ENCODE measurements at places on chromosomes 11 and 22.

DNA sequence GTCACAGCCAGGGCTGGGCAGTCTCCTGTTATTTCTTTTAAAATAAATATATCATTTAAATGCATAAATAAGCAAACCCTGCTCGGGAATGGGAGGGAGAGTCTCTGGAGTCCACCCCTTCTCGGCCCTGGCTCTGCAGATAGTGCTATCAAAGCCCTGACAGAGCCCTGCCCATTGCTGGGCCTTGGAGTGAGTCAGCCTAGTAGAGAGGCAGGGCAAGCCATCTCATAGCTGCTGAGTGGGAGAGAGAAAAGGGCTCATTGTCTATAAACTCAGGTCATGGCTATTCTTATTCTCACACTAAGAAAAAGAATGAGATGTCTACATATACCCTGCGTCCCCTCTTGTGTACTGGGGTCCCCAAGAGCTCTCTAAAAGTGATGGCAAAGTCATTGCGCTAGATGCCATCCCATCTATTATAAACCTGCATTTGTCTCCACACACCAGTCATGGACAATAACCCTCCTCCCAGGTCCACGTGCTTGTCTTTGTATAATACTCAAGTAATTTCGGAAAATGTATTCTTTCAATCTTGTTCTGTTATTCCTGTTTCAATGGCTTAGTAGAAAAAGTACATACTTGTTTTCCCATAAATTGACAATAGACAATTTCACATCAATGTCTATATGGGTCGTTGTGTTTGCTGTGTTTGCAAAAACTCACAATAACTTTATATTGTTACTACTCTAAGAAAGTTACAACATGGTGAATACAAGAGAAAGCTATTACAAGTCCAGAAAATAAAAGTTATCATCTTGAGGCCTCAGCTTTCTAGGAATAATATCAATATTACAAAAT is 13.4 kb downstream of the OR51B4 start:
- no peak for DNase-seq

GRCh38 chr11:80009081-80009480 is 568.3 kb upstream of the TENM4 start:
- no peak for DNase-seq

GRCh38 chr11:34143048-34143447 is 37.6 kb downstream of the NAT10 start:
- DNase-seq = no peak

DNA sequence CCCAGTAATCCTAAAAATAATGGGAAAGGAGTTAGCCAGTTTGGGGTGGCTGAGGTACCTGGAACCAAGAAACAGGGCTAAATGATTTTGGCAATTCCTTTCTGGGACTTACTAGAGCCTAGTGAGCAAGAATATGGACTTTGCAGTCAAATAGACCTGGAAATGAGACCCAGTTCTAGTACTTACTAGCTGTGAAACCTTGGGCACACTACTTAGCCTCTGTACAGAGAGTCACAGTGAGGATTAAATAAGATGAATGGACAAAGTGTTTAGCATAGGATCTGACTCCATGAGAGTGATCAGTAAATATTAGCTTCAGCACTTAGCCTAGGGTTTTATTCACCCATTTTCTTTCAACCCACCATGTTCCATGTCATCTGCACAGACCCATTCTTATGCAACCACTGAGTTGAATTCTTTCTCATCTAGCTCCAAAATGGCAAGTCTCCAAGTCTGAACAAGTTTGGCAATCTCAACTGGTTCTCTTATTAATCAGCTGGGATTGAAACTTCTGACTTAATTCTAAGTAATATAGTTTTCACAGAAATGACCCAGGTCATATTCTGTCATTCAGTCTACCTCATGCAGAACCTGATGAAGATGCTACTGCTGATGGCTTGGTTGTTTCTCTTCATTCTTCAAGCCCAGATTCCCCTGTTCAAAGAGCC is 15.0 kb upstream of the SORL1 start:
- DNase-seq = no peak

- no peak for DNase-seq
Measured at GRCh38 chr11:12460466-12460865, 83.1 kb downstream of the PARVA start.

- DNase-seq = no peak
Measured at GRCh38 chr11:74418509-74418895, 20.3 kb upstream of the PGM2L1 start.

GRCh38 chr11:67276781-67277230 is 10.5 kb downstream of the GRK2 start:
- no peak for DNase-seq

- DNase-seq = no peak
Measured at GRCh38 chr11:129289350-129290040, 86.2 kb upstream of the BARX2 start.

GRCh38 chr22:24867323-24868022 is 61.5 kb downstream of the SGSM1 start:
- DNase-seq = no peak

DNA sequence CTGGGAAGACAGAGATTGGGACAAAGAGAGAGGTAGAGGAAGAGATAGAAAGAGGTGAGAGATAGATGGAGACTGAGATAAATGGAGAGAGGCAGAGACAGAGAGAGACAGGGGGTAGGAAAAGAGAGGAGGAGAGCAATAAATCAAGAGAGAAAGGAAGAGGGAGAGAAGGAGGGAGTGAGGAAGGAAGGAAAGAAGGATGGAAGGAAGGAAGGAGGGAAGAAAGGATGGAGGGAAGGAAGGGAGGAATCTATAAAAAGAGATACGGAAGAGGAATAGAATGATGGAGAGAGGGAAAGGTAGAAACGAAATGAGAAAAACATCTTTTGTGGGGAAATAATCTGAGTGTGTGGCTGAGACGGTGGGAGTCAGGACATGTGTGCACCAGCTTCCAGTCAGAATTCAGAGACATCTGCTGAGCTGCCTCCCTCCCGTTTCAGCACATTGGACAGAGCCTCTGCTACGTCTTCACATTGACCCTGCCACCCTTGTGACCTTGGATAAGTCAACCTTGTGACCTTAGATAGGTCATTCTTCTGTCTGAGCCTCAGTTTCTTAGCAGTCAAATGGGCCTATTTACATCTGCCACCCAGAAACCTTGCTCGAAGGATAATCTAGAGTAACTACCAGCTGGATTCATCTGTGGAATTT is 417.8 kb downstream of the MIAT start:
- DNase-seq = no peak

- DNase-seq = no peak
Measured at GRCh38 chr11:30106222-30107181, 89.7 kb upstream of the KCNA4 start.

DNA sequence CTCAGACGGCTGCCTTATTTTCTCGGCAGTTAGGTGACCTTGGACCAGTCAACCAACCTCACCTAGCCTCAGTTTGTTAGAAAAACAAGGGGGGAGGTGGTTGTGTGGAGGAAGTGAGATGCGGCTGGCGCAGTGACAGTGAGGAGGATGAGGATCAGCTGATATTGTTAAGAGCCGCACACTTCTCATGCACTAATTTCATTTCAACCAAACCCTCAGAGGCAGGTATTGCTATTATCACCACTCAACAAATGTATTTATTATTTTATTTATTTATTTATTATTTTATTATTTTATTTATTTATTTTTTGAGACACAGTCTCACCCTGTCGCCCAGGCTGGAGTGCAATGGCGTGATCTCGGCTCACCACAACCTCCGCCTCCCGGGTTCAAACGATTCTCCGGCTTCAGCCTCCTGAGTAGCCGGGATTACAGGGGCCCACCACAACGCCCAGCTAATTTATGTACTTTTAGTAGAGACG is 2.1 kb downstream of the LGALS1 start:
- DNase-seq = no peak

- DNase-seq = no peak
Measured at GRCh38 chr22:47588578-47588960, 826.1 kb downstream of the TBC1D22A start.

DNA sequence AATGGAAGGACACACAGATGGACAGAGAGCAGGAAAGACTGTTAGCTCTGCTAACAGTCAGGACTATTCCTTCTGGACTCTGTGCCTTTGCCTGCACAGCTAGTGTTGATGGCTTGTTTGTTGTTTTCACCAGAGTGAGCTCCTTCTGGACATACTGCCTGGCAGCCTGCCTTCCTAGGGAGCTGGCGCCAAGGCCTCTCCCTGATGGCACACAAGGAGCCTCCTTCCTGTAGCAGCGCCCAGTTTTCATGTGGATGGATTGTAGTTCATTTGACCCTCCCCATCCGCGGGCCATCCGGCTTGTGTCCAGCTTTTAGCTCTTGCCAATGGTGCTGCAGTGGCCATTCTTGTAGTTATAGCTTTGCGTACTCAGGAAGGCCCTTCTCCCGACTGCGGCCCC is 16.6 kb upstream of the BCR start:
- no peak for DNase-seq

- no peak for DNase-seq
Measured at GRCh38 chr11:57313788-57314135, 11.0 kb downstream of the TNKS1BP1 start.

GRCh38 chr11:130261571-130261970 is 53.1 kb downstream of the ZBTB44 start:
- DNase-seq = no peak

DNA sequence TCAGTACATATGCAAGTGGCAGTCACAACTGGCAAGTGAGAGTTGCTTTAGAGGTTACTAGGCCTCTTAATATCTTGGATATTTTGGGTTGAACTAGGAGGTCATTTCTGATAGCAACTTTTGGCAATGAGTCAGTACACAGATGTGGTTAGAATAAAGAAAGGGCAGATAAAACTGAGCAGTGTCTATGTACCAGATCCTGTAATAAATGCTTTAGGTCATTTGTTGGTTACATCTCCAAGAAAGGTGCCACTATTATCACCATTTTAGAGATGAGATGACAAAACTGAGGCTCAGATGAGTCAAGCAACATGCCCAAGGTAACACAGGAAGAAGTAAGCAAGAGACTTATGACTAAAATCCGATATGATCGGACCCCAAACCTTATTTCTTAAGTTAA is 25.0 kb downstream of the MAML2 start:
- DNase-seq = no peak

DNA sequence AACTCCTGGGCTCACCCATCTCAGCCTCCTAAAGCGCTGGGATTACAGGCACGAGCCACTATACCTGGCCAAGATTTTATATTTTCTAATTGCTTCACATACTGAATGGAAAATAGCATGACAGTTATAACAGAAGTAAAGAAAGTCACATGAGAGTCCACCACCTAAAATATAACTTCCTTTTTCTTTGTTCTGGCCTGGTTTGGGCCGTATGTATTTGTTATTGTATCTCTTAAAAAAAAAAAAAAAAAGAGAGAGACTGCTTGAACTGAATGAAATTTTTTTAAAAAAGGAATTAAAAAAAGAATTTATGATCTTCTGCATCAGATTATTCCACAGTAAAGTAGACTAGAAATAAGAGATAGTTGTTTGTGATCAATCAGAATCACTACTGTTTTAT is 86.0 kb upstream of the GRIK4 start:
- DNase-seq = no peak

GRCh38 chr11:35211952-35212351 is 73.0 kb downstream of the CD44 start:
- no peak for DNase-seq

- no peak for DNase-seq
Measured at GRCh38 chr22:20965104-20965887, 1.8 kb upstream of the AIFM3 start.

- DNase-seq = no peak
Measured at GRCh38 chr11:101738452-101738851, 154.6 kb upstream of the TRPC6 start.

GRCh38 chr11:113389272-113389671 is 1.7 kb downstream of the ANKK1 start:
- no peak for DNase-seq

DNA sequence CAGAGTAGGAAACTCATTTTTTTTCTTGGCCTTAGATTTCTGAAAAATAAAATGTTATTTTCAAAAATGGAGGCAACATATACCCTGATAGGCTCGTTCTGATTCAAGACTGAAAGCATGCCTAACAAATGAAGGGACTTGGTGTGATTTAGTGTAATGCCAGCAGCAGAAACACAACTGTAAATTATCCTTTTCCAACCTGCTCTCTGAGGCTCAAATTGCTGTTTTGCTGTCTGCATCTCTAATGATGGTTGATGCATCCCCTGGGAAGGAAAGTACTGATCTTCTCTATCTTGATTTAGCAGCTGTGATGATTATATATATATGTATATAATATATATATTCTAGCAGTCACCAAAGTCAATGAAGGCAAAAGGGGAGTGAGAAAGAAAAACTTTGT is 537.2 kb upstream of the API5 start:
- DNase-seq = no peak

DNA sequence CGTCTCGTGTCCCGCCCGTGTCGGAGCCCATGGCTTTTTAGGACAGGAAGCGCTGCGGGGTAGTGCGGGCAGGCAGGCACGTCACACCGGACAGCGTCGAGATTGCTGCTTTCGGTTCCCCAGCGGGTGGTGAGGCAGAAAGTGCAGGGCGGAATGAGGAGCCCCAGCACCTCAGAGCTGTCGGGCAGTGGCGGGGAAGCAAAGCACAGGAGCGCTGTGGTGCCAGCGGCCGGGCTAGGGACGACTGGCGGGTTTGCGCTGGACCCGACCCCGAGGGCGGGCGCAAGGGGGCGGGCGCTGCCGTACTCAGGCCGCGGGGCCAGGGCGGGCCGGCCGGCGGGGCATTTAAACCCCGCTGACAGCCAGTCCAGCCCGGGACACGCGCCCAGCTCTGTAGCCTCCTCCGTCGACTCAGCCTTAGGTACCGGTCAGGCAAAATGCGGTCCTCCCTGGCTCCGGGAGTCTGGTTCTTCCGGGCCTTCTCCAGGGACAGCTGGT is at the start of gene SLC37A2:
SLC37A2 (plus strand) TSS at position 375 of the 498 bp plus-strand sequence; CDS start at position 438, 63 bp downstream.
- no peak for DNase-seq

GRCh38 chr11:45252134-45252856 is 33.8 kb downstream of the SYT13 start:
- no peak for DNase-seq

GRCh38 chr11:122775675-122776271 is 62.5 kb upstream of the CRTAM start:
- DNase-seq = no peak

- DNase-seq = peak; percentile 21
Measured at GRCh38 chr22:49724030-49724892, 103.4 kb downstream of the BRD1 start.

GRCh38 chr11:97883086-97883485 is 1137.7 kb upstream of the CNTN5 start:
- no peak for DNase-seq

- DNase-seq = no peak
Measured at GRCh38 chr22:32803738-32804435, 2.4 kb downstream of the TIMP3 start.

- no peak for DNase-seq
Measured at GRCh38 chr22:31271485-31271884, 20.8 kb downstream of the PIK3IP1 start.

DNA sequence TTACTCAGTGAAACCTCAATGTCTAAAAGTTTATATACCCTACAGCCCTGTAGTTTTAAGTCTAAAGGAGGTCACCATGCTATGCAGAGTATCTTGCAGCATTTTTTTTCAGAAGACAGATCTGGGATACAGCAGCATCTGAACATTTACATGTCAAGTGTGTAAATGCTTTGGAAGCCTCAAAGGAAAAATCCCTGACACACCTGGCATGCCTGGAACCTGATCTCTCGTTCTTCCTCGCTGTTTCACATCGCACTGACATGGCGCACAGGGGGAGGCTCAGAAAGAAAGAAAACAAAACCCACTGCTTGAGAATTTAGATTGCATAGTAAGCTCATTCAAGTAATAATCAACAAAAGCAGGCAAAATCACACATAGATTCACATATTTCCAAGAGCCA is 31.0 kb downstream of the PAX6 start:
- DNase-seq = no peak
